ENCODE measurements at places on chromosomes 7 and 10. TPM values are rescaled to one million over a fixed set of nuclear protein-coding genes. Genes with fewer than 3 reads are reported as not detected.

DNA sequence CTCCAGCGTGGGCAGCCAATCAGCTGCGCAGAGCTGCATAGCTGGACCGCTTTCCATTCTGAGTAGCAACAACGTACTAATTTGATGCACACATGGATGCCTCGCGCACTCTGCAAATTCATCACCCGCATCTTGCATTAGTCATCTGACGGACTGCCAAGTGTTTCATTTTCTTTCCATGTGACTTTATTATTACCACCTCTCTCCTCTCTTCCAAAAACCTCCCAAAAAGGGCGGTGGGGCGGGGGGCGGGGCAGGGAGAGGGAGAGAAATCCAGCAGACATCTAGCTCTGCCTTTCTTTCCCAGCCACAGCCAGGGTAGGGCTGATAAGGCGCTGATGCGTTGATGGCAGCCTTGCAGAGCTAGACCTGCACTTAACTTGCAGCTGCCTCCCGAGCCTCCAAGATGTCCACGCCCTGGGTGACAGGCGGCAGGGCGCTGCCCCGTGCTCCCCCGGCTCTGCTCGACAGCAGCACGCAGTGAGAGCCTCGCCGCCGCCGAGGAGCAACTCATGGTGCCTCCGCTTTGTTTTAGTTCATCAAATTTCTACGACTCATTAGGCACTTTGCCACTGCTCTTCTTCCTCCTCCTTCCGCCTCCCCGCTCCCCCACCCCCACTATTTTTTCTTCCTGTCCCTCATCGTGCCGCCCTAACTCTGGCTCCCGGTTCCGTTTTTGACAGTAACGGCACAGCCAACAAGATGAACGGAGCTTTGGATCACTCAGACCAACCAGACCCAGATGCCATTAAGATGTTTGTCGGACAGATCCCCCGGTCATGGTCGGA is 147.3 kb downstream of the CELF2 start:
- DNase-seq: no peak

GRCh38 chr7:105423987-105424386 is 35.3 kb upstream of the SRPK2 start:
- no peak for DNase-seq

GRCh38 chr7:152860310-152860709 is 100.8 kb downstream of the ACTR3B start:
- DNase-seq: no peak

DNA sequence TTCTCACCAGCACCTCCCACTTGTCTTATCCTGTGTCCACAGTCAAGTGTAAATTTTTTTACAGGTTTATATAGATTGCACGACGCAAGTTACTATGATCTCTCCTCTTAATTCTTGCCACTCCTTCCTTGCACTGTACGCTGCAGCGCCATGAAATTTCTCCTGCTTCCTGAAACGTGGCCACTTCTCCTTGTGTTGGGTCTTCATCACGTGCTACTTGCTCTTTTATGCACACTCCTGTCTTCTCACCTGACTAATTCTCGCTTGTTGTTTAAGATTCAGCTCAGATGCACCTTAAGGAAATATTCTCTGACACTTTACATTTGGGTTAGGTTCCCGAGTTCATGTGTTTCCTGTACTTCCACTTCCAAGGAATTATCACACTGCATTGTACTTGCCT is 76.5 kb upstream of the ODAD2 start:
- no peak for DNase-seq

DNA sequence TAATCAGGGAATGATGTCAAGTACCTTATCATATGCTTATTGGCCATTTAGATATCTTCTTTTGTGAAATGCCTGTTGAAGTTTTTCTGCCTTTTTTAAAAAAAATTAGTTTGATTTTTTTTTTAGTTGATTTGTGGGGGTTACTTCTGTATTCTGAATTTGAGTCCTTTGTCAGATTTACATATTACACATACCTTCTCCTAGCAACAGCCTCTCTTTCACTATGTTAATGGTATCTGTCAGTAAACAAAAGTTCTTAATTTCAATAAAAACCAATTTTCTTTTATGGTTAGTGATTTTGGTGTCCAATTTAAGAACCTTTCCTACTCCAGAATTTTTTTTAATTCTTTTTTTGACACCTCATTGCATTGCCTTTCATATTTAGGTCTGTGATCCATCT is 52.0 kb downstream of the CSGALNACT2 start:
- DNase-seq: no peak

DNA sequence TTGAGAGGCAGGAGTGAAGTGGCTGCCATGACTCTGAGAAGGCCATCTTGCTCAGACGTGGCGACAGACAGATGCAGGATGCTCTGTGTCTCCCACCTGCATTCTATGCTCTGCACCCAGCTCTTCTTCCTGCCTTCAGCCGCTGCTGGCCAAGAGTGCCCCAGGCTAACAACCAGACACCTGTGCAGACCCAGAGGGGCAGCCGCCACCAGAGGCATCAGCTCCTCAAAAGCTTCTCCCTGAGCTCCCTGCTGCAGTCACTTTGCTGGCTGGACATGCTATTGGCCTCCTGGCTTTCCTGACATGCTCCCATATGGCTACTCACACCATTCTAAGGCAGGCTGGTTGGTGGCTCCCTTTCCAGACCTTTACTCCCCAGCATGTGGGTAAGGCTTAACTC is 70.6 kb upstream of the GRB10 start:
- DNase-seq: no peak

GRCh38 chr7:87628780-87629569 is 777 bp downstream of the RUNDC3B start:
- peak; percentile 39 for DNase-seq

DNA sequence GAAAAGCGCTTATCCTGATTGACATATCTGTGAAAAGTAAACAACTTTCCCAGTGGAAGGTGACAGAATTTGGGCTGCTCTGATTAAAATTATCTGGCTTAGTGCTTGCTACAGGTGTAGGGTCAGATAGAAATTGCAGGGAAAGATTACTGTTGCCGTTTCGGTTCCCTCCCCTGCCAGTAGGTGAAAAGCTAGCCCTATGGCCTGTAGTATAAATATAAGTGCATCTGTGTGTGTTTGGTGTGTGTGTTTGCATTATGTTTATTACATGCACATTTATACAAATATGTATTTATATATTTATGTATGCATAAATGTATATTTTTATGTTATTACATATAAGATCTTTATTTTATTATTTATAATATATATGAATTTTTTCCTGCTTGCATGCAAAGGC is 72.3 kb upstream of the VOPP1 start:
- DNase-seq: no peak

ADAM22 gene
- 10.0 TPM for total RNA-seq

RPEL1 gene
- 0.10 TPM for total RNA-seq

HOXA7 gene
- 15.0 TPM for total RNA-seq

Data from HCT116 (cell line).